Stimulated activated CD8-positive, alpha-beta memory T cell treated with anti-CD3 and anti-CD28 coated beads, Interleukin-7, amount 100 ng/mL, for 48 hours (primary cell): ENCODE measurements at places on chromosomes 16 and 17.

GRCh38 chr17:31609331-31609730, 217.9 kb downstream of the RAB11FIP4 start:
- no peak for DNase-seq

GRCh38 chr17:11557727-11558452, 40.4 kb upstream of the DNAH9 start:
- DNase-seq = no peak

DNA sequence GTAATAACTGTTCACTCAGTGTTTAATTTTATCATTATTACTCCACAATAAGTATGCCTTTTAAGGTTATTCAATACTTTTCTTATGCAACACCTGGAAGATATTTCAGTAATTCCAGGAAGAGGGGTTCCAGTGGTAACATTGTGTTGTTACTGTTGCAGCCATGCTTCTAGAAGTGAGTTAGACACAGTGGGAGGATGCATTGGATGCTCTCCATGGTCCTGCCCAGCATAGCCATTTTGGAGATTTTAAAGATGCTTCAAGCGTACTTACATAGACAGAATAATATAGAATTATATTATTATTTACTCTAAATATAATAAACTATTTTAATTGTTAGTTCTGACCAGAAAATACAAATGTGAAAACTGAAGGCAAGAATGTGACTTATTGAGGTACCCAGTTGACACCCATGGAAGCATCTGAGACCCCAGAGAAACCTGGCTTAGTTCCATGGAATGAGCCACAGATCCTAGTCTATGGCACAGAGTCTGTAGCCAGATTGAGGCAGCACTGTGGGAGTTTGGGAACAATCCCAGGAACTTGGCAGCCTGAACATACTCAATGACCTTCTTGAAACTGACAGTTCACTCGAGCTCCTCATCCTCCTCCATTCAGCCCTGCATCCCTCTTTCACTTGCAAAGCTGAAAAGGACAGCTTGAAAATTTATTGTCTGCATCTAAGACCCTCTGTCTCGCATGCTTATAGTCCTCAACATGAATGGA, 190.1 kb upstream of the HS3ST4 start:
- no peak for DNase-seq

DNA sequence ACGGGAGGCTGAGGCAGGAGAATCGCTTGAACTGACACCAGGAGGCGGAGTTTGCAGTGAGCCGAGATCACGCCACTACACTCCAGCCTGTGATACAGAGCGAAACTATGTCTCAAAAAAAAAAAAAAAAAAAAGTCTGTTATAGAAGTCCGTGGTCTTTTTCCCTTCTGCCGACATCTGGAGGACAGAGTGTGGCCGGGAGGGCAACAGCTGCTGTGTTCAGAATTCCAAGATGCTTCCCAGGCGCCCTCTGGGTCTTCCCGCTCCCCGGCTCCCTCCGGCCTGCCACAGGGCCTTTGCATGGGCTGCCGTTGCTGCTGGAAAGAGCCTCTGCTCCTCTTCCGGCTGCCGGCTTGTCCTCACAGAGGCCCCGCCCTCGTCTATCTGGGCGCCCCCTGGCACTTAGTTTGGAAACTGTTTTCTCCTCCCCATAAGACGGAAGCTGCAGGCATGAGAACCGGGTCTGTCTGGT, 2.4 kb upstream of the CACNA1H start:
- no peak for DNase-seq

- no peak for DNase-seq
Observed at GRCh38 chr16:58502217-58502921, 2.4 kb downstream of the NDRG4 start.

GRCh38 chr16:72224260-72224768, 52.4 kb upstream of the PMFBP1 start:
- no peak for DNase-seq

GRCh38 chr17:78719630-78720298, 62.3 kb downstream of the CYTH1 start:
- DNase-seq = no peak

DNA sequence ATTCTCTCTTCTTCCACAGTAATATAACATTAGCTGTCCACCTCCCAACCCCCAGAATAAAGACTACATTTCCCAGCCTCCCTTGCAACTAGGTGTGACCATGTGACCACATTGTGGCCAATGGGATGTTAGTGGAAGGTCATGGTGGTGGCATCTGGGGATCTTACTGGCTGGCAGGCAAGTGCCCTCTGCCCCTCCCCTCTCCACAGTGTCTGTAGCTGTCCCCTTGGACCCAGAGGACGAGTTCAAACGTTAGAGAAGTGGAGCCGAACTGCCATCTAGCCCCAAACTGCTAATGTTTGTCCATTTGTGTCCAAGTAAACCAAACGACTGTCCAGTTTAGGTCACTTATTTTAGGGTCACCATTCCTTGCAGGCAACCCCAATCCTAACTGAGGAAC, 26.6 kb upstream of the KCNG4 start:
- peak; percentile 2 for DNase-seq

GRCh38 chr17:8965394-8966168, at the start of gene PIK3R5:
Gene PIK3R5, minus strand, starts transcription at chr17:8965707. Its CDS starts 54,213 bp downstream, at chr17:8911494.
- DNase-seq = peak; percentile 75

DNA sequence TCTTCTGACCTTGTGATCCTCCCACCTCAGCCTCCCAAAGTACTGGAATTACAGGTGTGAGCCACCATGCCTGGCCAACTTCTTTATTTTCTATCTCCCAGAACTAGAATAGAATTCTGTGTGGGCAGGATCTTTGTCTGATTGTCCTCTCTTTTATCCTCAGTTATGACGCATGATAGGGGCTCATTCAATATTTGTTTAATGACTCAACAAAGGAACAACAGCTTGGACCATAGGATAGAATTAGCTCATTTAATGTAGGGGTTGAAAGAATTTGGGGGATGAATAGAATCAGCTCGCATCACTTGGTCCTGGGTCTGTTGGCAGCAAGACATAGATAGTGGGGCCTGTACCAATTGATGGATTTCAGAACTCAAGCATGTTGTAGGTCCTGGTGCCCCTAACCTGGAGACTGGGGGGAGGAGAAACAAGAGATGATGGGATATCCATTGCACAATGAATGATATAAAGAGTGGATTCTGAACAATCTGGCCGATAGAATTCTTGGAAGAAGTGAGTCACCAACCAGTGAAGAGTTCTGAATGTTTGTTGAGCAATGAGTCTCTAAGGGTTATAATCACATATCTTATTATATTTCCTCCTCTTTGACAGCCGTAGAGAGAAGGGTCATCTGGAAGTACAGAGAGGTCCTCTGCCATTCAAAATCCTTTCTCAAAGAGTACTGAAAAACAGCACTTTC, 250.2 kb downstream of the HS3ST4 start:
- no peak for DNase-seq

- peak; percentile 84 for DNase-seq
Observed at GRCh38 chr17:82273327-82274133, at the start of gene CSNK1D. Gene CSNK1D, minus strand, starts transcription at chr17:82273700. Its CDS starts 319 bp downstream, at chr17:82273381.

DNA sequence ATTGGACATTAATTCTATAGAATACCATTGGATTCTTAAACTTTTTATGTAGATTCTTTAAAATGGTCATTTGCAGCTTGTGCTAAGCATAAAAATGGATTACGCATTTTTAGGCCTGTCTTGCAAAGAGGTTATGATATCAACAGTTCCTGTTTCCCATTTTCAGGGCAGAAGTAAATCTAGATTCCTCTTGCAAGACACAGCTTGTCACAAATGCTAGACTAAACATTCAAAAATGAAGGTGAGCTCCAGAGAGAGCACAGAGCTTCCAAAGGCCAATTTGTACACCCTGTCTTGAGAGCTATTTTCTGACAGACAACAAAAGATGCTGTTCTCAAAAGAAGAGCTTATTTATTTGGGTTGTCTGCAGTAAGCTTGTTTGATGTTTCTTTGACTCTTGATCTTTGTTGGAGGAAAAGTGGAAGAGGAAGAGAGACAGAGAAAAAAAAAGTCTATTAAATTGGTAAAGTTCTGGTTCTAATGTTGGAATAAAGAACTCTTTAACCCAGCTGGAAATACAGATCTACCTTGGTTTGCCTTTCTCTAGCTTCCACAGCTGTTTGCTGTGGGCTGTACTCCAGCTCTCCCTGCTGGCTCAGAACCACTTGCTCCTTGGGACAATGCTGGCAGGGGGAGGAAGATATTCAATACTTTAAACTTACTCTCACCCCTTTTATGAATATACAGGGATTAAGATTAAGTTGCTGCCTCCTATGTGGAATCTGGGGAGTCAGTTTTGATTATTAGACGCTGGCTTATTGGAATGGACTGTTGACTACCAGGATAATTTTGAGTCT, 651.8 kb downstream of the CDH11 start:
- DNase-seq = no peak
